ENCODE measurements at places on chromosomes 5 and 9.

DNA sequence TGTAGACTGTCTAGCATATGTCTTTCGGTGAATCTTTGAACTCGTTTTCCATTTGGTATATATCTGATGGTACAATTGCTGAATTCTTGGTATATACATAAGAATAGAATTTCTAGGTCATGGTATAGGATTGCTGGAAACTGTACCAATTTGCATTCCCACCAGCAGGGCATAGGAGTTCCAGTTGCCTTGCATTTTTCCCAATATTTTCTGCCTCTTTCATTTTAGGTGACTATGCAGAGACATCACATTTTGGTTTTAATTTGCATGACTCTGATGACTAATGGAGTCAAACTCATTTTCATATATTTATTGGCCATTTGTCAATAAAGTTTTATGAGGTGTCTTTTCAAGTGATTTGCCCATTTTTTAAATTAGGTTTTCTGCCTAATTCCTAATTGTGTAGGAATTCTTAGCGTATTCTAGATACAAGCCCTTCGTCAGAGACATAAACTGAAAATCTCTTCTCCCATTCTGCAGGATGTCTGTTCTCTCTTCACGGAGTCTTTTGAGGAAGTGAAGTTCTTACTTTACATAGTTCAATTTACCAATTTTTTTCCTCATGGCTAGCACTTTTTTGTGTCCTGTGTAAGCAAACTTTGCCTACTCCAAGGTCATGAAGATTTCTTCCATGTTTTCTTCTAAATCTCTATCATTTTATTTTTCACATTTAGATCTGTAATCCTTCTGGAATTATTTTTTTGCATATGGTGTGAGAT is 28.9 kb upstream of the PDCD1LG2 start:
- DNase-seq = no peak

DNA sequence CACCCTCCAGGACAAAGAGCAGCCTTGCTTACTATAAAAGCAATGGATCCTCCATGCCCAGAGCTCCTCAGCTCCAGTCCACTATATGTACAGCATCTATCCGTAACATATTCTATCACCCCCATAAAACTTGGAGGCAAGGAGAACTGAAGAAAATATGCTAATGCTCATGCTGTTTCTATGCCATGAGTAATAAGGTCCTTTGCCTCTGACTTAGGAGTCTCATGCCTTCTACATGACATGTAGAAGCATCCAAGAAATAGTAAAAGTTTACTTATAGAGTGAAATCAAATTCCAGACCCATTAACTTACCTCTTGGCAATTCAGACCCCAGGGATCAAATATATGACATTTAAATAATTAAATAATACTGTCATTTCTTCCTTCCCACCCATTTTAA is 33.7 kb downstream of the SSBP2 start:
- no peak for DNase-seq

DNA sequence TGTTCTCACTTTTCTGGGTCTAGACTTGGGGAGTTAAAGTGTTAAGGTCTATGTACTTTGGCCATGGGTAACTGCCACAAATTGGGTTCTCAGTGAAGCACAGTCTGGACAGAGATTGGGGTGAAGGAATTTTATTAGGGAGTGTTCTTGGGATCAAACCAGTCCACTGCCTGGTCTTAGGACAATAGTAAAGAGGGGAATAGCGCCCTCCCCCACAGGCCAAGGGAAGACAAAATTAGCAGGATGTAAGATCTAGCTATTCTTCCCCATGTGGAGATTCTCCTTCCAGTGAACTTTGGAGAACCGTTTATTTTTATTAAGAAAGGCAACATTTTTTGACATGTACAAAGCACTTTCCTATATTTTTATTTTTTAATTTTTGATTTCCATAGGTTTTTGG is 18.4 kb upstream of the RIC1 start:
- no peak for DNase-seq

DNA sequence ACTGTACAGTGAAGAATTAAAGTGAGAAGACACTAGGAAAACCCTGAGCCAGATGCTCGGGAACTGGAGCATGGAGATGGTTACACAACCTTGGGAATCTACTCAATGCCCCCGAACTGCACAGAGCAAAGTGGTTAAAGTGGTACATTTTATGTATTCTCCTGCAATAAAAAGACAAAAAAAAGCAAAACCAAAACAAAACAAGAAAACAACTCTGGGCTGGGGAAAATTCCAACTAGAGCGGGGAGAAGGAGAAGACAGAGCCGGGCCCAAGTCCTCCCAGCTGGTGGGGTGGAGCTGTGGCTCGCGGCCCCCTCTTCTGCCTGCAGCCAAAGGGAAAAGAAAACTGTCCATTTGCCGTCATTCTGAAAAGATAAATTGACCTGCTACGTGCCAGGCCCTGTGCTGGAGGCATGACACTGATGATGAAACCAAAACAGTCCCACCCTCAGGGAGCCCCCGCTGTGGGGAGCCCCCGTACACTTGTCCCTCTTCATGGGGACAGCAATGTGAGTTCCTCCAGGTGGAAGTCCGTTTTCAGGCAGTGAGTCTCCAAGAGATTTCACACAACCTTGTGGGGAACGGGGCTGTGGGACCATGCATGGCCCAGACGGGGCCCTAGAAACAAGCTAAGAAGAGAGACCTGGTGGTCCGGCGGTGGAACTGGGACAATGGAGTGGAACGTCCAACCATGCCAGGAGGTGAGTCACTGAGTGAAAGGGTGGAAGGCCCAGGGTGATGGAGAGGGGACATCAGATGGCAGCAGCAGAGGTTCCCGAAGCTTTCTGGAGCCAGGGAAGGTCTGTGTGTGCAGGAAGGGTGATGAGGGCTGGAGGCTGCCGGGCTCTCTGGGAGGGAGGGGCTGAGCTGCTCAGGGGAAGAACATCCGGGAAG is 114.8 kb upstream of the COL5A1 start:
- DNase-seq = no peak

DNA sequence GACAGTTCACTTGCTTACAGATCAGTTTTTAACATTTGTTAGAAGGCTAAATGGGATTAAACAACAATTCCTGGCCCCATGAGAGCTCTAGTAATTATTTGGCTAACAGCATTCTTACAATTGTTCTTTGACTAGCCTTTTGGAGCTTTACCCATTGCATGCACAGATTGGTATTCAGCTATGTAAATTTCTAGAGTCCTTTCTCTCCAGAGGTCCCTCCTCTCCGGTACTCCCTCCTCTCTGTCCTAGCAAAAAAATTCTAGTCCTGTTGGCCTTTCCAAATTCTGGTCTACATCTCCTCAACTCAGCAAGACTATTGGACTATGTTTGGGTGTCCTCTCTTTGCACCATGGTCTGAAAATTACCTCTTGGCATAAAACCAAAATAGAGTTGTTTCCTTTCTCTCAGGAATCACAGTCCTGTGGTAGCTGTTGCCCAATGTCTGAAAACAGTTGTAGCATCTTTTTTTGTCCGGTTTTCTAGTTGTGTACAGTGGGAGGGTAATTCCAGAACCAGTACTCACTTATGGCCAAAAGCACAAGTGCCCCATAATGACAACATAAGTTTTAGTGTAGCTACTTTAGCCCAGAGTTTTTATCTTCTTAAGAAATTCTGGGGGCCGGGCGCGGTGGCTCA is 18.1 kb downstream of the SAR1B start:
- DNase-seq = no peak

GRCh38 chr5:2254406-2254805 is 371.7 kb upstream of the IRX4 start:
- no peak for DNase-seq
